ENCODE measurements at places on chromosomes 4 and X.

DNA sequence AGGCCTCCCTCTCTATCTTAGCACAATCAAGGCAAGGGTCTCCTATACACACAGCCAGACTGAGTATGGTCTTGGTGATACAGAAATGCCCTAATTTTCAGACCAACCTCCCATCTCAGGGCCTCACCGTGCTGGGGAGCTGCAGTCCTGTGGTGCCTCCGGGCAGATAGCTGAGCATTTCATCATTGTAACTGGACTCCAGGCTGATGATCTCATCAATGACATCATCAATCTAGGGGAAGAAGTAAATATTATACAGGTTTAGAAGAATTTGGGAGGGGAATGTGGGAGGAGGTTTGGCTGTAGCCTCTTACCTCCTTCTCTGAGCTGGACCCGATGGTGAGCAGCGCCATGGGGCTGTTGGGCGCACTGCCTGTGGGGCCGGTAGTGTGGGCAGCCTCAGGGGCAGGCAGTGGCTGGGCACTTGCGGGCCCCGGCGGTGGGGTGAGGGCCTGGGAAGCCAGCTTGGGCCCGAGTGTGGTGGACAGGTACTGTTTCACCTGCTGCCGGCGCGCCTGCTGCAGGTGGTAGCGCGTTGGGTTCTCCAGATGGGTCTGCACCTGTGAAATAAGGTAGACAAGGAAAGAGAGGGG lies 5.2 kb downstream of the TFE3 start:
- peak; percentile 62 for DNase-seq

DNA sequence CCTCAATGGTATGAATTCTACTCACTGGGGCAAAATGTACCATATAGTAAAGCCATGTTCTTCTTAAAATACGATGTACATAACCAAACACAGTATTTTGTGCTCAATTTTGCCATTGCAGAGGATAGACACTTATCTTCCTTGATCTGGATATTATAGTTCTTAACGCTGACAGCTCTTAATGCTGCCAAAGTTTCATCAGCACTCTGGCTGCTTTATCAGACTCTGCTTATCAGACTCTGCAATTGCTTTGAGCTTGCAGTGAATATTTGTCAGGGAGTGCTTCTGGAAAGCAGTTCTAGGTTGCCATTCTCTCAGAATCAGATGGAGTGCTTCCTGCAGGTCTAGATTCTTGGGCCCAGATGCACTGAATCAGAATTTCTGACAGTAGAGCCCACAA lies 863.1 kb downstream of the CCSER1 start:
- DNase-seq, result no peak

DNA sequence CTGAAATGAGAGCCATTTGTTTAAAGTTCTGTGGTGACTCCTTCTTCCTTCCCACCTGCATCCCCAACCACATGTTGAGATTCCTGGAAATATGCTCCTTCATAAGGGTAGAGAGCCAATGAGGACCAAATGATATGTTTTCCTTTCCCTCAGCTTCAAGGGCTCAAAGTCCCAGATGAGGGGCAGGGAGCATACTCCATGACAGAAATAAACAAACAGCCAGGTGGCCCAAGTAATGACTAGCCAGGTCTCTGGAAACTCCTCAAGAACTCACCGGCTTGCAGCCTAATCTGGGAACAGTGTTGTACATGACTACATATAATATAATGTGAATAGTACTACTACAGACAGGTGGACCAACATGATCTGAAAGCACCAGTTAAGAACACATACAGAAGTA lies 392.3 kb downstream of the PACRGL start:
- DNase-seq, result no peak

- peak; percentile 11 for DNase-seq
Observed at GRCh38 chrX:141341743-141342142, 99.4 kb upstream of the SPANXC start.

DNA sequence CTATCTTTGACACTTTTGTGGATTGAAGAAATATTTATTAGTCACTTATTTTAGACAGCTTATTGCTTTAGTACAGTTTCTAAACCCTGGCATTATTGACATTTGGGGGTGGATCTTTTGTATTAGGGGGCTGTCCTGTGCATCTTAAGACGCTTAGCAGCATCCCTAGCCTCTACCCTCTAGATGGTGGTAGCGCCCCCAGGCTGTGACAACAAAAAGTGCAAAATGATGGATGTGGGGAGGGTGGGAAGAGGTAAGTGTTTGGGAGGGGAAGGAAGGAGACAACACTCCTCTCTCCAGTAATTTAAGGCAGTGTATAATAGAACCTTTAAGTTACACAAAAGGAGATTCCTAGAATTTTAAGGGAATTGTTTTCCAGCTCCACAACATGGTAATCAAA lies 1210.6 kb downstream of the C4orf33 start:
- DNase-seq, result no peak

DNA sequence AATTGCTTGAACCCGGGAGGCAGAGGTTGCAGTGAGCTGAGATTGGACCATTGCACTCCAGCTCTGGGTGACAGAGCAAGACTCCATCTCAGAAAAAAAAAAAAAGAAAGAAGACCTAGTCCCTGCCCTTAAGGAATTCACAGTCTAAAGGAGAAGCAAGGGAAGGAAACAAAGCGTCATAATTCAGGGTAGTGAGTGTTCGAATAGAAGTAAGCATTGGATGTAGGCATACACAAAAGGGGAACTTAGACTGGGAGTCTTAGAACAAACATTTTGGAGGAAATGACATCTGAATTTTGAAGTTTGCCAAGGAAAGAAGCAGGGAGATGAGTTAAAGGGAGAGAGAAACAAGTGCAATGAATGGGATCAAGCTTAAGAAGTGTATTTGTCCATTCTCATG lies 32.4 kb downstream of the PPM1K start:
- no peak for DNase-seq

All from cardiac fibroblast (primary cell).